Breast epithelium (tissue), 4 donors: ENCODE measurements at places on chromosomes 13 and 19.

GRCh38 chr13:44758630-44759383 lies 182.7 kb upstream of the TSC22D1 start:
- H3K4me3 ChIP-seq: no peak overlapping the region
- no peaks in the 10 kb centered on the region for H3K27me3 ChIP-seq
- no peak for DNase-seq
- H3K27ac ChIP-seq: peak overlapping the region; percentile 64
- no peaks in the 10 kb centered on the region for H3K4me1 ChIP-seq

DNA sequence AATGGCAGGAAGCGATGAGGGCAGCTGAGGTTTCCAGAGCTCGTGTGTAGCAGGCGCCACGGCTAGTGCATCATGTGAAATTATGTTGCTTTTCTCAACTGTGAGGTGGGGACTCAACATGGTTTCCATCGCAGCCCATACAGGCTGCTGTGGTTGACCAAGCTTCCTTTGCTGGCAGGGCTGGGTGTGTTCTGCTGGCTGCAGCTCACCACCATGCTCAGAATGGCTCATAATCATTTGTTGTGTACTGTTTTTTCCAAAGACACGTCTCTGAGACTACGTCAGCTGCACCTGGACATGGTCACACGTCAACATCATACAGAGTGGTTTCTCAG lies 16.1 kb upstream of the RASA3 start:
- H3K36me3 ChIP-seq: no peaks in the 10 kb centered on the region
- DNase-seq: no peak
- no peaks in the 10 kb centered on the region for H3K27me3 ChIP-seq
- no peak overlapping the region for H3K27ac ChIP-seq
- no peaks in the 10 kb centered on the region for H3K4me1 ChIP-seq

DNA sequence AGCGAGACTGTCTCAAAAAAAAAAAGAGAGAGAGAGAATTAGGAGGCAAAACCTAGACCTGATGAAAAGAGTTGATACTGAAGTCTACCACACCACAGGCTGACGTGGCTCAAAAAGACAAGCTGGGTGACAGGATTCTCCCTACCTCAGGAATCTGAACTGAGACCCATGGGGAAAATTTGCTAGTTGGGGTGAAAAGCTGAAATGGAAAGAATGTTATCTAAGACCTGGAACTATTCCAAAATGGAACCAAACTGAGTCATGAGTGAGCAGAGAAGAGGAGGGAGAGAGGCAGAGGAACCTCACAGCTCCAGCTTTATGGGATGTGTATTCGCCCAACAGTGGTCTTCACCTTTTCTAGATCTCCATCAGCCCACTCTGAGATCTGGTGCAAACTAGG lies 11.7 kb downstream of the SMG9 start:
- no peaks in the 10 kb centered on the region for H3K27me3 ChIP-seq
- DNase-seq: no peak
- no peaks in the 10 kb centered on the region for H3K4me1 ChIP-seq
- H3K27ac ChIP-seq: no peak overlapping the region
- H3K36me3 ChIP-seq: peaks cover 9% of the 10 kb centered on the region

- no peak overlapping the region for H3K27ac ChIP-seq
- H3K4me1 ChIP-seq: no peaks in the 10 kb centered on the region
- H3K27me3 ChIP-seq: no peaks in the 10 kb centered on the region
- peak overlapping the region; percentile 20 for H3K4me3 ChIP-seq
- no peak for DNase-seq
These were observed 3.6 kb upstream of the A1BG start for GRCh38 chr19:58356766-58357480.

DNA sequence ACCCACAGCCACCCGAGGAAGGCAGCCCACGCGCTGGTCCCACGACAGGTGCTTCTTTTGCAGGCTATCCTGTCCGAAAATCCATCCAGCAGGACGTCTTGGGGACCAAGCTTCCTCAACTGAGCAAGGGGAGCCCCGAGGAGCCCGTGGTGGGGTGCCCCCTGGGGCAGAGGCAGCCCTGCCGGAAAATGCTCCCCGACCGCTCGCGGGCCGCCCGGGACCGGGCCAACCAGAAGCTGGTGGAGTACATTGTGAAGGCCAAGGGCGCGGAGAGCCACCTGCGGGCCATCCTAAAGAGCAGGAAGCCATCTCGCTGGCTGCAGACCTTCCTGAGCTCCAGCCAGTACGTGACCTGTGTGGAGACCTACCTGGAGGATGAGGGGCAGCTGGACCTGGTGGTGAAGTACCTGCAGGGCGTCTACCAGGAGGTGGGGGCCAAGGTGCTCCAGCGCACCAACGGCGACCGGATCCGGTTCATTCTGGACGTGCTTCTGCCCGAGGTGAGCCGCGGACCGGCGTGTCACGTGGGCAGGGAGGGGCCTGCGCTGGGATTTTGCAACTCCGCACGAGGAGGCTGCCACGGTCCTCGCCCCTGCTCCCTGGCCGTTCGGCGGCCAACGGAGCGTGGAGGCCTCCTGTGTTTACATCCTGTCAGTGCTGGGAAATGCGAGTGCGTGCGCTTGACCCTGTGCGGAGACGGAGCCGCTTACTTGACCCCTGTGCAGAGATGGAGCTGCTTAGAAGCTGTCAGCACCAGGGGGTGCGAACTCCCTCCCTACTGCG lies 12.9 kb upstream of the NDUFS7 start:
- no peaks in the 10 kb centered on the region for H3K27me3 ChIP-seq
- H3K4me3 ChIP-seq: no peak overlapping the region
- DNase-seq: no peak
- no peak overlapping the region for H3K27ac ChIP-seq
